ENCODE measurements at places on chromosomes 7 and 10.

DNA sequence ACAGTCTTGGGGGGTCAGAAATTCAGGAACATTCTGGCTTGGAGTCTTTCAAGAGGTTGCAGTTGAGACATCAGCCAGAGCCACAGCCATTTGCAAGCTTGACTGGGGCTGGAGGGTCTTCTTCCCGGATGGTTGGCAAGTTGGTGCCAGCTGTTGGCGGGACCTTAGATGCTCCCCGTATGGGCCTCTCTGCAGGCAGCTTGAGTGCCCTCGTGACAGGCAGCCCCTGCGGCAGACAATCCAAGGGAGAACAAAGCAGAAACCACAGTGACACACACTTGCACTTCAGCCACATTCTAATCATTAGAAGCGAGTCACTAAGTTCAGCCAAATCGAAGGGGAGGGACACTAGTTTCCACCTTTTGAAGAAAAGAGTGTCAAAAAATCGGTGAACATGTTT is 59.4 kb upstream of the MXI1 start:
- DNase-seq, result no peak

GRCh38 chr7:14071045-14071444 is 81.6 kb upstream of the ETV1 start:
- DNase-seq, result no peak

DNA sequence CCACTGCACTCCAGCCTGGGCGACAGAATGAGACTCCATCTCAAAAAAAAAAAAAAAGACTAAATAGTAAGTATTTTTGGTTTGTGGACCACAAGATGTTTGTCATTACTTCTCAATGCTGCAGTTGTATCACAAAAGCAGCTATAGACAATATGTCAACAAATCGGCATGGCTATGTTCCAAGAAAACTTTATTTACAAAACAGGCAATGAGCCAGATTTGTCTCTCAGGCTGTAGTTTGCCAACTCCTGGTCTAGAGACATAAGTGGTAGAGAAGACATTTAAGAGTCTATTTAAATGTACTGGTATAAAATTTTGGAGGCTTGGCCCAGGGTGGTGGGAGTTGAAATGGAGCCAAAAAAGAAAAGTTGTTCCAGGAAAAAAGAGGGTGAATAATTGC is 185.8 kb downstream of the SORCS1 start:
- no peak for DNase-seq

DNA sequence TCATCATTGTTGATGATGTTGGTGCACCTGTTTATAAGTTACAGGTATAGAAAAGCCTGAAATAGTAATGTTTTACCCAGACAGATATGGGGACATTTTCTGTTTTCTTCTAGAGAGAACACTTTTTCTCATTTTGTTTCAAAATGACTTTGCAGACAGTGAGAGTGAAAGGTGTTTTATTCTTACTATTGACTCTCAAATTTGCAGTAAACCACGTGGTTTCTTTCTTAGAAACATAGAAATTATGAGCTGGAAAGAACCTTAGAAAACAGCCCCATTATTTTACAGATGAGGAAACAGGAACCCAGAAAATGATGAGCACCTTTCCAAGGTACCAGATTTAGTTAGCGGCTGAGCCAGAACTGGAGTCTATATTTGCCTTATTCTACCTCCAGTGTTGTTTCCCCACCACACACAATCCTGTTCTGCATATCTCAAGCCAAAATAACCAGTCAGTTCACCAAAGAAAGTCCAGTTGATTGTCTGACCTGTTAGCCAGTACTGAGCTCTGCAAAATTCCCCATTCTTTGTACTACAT is 138.9 kb upstream of the AHR start:
- no peak for DNase-seq

DNA sequence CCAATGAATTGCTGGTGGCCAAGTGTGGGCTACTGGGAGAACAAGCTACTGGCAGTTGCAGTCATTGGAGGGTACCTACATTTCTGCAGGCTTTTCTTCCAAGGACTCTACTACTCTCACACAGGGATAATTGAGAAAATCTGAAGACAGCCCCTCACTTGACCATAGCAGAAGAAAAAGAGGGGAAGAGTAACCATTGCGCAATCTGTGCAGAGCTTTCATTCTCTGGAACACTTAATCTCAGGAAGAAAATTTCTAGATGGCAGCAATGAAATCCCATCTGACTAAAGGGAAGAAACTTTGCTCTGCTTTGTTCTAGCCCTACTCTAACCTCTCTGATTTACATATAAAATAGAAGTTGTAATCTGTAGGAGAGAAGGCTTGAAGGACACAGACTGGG is 1239.6 kb upstream of the SORCS1 start:
- DNase-seq, result no peak

GRCh38 chr7:159209429-159209828 is 64.8 kb upstream of the VIPR2 start:
- DNase-seq, result no peak

DNA sequence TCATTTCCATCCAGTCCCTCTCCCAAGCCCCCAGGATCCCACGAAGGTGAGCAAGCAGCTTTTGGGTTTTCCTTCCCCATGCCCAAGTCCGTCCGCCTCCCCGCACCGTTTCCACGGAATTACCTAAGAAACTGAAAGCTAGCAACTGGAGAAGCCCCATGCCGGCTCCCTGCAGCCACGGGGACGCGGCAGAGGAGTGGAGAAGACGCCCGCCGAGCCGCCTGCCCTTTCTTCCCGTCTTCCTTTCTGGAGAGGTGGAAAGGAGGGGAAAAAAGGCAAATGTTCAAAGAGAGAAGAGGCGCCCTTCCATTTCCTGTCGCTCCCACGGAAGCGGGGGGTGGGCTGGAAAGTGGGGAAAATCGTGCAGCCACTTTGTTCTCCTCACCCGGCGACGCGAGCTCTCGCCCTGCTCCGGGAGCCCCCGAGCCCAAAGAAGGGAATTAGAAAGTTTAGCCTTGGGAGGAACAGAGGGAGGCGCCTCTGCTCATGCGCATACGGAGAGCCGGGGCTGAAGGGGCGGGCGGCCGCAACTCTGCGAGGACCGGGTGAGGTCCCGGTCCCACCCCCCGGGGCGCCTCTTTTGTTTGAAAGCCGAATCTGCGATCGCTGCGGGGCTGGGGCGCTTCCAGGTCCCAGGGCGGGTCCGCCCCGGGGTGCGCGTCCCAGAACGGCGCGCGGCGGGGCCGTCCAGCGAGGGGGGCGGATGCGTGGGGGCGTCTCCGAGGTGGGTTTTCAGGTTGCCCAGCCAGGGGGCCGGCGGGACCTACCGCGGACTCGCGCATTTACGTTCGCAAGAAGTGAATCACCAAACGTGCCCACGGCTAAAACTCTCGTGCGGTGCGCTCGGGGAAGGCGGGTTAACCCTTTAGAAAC is at the start of gene LAMB1:
Gene LAMB1, minus strand, starts transcription at position 436 of the 873 bp plus-strand sequence. Its CDS starts 276 bp downstream, at position 160.
- DNase-seq, result peak; percentile 79

DNA sequence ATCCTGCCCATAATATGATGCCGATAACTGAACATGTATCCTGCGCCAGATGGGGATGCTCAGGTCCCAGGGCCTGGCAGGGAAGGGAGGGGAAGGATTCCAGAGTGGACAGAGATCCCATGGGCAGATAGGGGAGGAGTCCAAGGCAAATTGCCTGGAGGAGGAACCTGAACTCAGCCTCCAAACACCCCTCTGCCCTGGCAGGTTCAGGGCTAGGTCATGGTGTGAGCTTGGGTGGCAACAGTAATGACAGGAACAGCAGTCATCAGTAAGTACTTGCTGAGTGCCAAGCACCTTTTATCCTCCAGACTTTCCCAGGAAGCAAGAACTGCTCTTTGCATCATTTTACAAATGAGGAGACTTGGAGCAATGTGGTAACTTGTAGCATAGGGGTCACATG is 3.8 kb upstream of the PALD1 start:
- DNase-seq, result no peak

DNA sequence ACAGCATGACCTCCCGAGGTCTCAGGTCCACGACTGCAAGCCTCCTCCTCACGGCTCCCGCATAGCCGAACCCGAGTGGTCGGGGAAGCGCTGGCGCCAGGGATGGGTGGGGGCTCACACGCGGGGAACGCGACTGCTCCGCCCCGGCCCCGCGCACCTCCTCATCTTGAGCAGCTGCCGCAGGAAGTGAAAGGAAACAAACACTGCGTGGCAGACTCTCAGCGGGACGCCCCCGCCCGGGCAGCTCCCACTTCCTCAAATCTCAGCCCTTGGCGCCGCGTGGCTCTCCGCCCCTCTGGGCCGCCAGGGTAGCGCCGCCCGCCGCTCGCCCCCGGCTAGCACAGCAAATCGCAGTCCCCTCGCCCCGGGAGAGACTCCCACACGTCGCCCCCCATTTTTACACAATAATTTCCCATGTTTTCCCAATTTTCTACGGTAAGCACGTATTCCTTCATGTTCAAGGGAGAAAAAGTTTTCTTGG is at the start of gene TMEM243:
Gene TMEM243, minus strand, starts transcription at position 188 of the 481 bp plus-strand sequence. CDS start 229 bp downstream, outside the sequence.
- peak; percentile 83 for DNase-seq

GRCh38 chr10:120336911-120337540 is 120.0 kb upstream of the PLPP4 start:
- DNase-seq, result no peak

- DNase-seq, result no peak
Observed at GRCh38 chr7:42189535-42189934, 47.5 kb downstream of the GLI3 start.

GRCh38 chr10:12914111-12914510 is 87.4 kb downstream of the CCDC3 start:
- DNase-seq, result no peak

GRCh38 chr7:95581467-95581866 is 14.8 kb downstream of the PDK4 start:
- no peak for DNase-seq

DNA sequence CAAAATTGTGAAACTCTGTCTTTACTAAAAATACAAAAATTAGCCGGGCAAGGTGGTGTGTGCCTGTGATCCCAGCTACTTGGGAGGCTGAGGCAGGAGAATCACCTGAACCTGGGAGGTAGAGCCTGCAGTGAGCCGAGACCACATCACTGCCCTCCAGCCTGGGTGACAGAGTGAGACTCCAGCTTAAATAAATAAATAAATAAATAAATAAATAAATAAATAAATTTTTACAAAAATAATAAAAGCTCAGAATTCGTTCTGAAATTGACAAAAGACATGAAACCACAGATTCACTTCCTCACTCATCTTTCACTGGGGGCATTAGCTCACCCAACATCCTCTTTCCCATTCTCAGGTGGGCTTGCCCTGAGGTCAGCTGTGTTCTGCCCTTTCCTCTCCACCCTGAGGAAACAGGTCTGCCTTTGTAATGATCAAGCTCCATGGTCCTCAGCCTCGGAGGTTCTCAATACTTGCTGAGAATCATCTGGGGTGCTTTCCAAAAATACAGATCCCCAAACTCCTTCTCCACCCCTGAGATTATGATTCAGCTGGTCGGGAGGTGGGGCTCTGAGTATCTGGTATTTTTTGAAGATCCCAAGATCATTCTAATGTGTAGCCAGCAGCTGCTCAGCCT is 29.2 kb upstream of the APBB1IP start:
- no peak for DNase-seq

- DNase-seq, result no peak
Observed at GRCh38 chr10:65571011-65571570, 1354.7 kb upstream of the LRRTM3 start.

- DNase-seq, result no peak
Observed at GRCh38 chr10:77633376-77633775, 4.2 kb downstream of the KCNMA1 start.

- DNase-seq, result no peak
Observed at GRCh38 chr10:132834891-132835847, 49.2 kb upstream of the NKX6-2 start.

- DNase-seq, result no peak
Observed at GRCh38 chr10:127375461-127375860, 173.6 kb upstream of the NPS start.

DNA sequence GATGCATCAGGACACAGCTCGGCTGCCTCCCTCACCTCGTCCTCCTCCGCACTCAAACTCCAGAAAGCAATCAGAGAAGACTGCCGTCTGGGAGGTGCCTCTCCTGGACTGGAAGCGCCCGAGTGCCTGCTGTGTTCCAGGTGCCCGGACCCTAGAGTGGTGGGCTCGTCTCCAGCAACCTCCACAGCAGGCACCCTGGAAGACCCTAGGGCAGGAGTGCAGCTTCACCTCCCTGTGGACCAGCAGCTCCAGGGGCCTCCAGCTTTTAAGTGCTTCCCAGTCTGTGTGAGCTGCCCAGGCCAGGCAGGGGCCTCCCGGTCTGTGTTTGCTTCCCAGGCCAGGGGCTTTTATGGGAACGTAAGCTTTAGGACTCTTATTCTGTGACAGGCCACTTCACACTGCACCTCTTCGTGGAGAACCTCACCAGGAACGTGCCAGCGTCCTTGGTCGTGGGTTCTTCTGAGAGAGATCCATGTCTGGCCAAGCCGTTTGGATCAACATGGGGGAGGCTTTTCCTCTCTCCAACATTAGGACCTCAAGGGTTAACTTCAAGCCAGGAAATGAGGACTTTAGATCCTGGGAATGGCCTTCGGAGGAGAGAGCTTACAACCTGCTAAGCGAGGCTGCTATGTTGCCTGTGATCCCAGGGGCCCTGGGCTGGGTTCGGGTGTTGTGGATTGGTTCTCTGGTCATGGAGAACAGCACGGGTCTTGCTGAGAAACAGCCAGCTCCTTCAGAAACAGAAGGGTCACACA is 5.9 kb upstream of the PWWP2B start:
- peak; percentile 39 for DNase-seq

DNA sequence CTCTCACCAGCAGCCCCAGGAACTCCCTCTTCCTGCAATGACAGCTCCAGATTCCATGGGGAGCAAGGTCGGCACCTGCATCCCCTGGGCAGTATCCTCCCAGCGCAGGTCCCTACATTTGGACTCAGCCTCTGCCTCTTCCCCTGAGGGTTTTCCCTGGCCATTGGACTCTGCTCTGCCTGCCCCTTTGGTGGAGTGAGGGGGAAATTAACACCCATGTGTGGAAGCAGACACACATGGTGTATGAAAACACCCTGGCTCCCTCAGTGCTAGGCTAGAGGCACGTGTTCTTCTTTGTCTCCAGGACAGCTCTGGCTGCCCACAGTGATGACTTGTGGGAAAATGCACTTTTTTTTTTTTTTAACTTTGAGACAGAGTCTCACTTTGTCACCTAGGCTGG is 8.4 kb downstream of the PRF1 start:
- no peak for DNase-seq

GRCh38 chr7:79781716-79782115 is 328.2 kb upstream of the MAGI2 start:
- no peak for DNase-seq

DNA sequence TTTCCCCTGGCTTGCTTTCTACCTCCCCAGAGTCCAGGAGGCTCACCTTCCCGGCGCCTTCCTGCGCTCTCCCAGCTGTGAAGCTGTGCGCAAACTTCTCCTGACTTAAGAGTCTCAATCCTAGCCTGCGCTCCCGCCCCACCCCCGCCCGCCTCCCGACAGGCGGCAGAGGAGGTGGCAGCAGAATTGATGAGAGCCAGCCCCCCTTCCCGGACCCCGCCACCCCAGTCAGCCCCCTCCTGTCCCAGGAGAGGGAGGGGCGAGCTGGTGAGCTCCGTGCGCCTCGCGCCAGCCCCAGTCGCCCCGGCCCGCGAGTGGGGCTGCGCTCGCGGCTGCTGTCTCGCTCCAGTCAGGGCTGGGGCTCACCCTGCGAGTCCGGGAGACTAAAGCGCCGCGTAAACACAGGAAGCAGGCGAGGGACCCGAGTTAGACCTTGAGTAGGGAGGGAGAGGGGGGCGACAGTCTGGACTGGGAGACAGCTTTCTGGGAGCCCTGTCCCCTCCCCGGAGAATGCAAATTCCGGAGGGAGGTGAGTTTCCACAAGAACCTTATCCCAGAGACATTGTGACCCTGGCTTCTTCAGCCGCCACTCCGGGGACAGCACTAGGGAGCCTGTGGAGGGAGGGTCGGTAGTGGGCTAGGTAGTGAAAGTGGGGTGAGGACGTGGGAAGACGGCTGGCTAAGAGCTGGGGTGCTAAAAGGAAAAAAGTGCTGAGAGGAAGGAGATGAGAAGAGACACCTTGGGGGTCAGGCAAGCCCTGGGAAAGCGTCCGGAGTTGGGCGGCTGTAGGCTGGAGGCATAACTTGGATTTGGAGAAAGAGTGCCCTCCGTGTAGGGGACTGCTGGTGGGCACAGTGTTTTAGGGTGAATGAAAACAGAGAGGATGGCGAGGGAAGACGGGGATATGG is at the start of gene CALCR:
Gene CALCR, minus strand, starts transcription at position 79 of the 909 bp plus-strand sequence. CDS start 87,743 bp downstream, outside the sequence.
- DNase-seq, result no peak
